ENCODE measurements at places on chromosomes 6 and 20.

GRCh38 chr6:162862941-162863340, 135.2 kb downstream of the PACRG start:
- DNase-seq, result no peak

- no peak for DNase-seq
Measured at GRCh38 chr6:142966294-142966693, 21.3 kb upstream of the HIVEP2 start.

- DNase-seq, result no peak
Measured at GRCh38 chr6:30645989-30646388, 944 bp upstream of the C6orf136 start.

- no peak for DNase-seq
Measured at GRCh38 chr20:42492290-42492689, 697.4 kb downstream of the PTPRT start.

All from left renal cortex interstitium (tissue), 4 donors.